Activated T-cell treated with anti-CD3 and anti-CD28 coated beads, Interleukin-2, amount 50 U/mL, for 72 hours (primary cell): ENCODE measurements at places on chromosomes 6 and 20. TPM values are rescaled to one million over a fixed set of nuclear protein-coding genes. Genes with fewer than 3 reads are reported as not detected.

IPCEF1 gene
- 20.4 TPM for total RNA-seq

DYNLT2 gene
- 1.7 TPM for total RNA-seq

GTSF1L gene
- not detected for total RNA-seq

EYS gene
- not detected for total RNA-seq

SCRT2 gene
- not detected for total RNA-seq

PARD6B gene
- 5.0 TPM for total RNA-seq

CD24 gene
- 0.34 TPM for total RNA-seq

BCAS1 gene
- total RNA-seq = not detected

DEFB124 gene
- not detected for total RNA-seq

KIAA0408 gene
- 6.6 TPM for total RNA-seq

MAPK14 gene
- total RNA-seq = 53.0 TPM

LKAAEAR1 gene
- total RNA-seq = not detected

GRM1 gene
- not detected for total RNA-seq

SASH1 gene
- total RNA-seq = 3.5 TPM

IL20RA gene
- not detected for total RNA-seq

GDAP1L1 gene
- total RNA-seq = 1.00 TPM

SLC22A3 gene
- total RNA-seq = not detected

CTAGE9 gene
- not detected for total RNA-seq

NUP43 gene
- 78.7 TPM for total RNA-seq

ADGRF1 gene
- total RNA-seq = not detected
